ENCODE measurements at places on chromosomes 6 and 20.

DNA sequence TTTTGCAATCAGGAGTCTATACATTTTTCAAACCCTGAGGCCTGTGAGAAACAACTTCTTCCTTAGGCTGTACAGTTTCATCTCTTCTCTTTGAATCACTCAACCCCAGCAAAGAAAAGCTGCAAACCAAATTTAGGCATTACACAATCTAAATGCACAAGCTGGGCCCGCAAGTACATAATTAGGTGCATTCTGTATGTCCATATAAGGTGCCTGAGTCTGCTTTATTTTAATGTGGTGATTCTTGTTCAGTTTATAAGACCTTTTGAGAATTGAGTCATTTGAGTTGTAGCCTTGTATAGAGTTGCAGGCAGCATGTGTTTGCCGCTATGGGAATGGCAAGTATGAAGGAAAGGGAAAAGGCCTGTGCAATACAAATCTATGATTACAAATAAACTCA, 709.6 kb upstream of the MARCKS start:
- no peak for DNase-seq

DNA sequence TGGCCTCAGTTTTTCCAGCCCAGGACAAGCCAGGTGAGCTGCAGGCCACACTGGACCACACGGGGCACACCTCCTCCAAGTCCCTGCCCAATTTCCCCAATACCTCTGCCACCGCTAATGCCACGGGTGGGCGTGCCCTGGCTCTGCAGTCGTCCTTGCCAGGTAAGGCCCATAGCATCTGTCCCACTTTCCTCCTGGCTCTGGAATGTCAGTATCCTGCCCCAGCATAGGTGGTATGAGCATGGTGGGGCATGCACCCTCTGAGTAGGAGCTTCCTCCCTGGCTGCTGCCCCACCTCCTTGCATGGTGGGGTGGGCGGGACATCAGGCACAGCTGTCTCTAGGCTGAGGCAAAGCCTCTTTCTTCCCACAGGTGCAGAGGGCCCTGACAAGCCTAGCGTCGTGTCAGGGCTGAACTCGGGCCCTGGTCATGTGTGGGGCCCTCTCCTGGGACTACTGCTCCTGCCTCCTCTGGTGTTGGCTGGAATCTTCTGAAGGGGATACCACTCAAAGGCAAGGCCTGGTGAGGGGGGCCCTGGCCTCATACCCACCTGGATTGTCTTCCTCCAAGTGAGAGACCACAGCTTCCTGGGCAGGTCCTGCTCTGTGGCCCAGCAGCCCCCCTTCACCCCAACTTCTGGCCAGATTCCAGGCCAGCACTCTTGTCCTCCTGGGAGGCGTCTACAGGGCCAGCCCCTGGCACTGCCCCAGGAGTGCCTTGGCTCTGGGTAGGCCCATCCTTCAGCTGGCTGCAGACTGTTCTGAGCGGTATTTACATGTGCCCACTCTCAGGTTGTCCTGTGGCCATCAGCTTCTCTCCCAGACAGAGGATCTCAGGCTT, 9.1 kb downstream of the PI16 start:
- peak; percentile 42 for DNase-seq

- no peak for DNase-seq
Measured at GRCh38 chr20:56574531-56575142, 41.6 kb downstream of the FAM209B start.

GRCh38 chr6:106250953-106251352, 74.6 kb downstream of the ATG5 start:
- no peak for DNase-seq

- DNase-seq: no peak
Measured at GRCh38 chr20:4234128-4234527, 218.8 kb upstream of the RNF24 start.

GRCh38 chr6:112117554-112117953, 30.2 kb downstream of the FAM229B start:
- DNase-seq: no peak

GRCh38 chr6:111813237-111813636, 60.0 kb downstream of the FYN start:
- no peak for DNase-seq

GRCh38 chr6:166588691-166589336, 2.3 kb upstream of the RAMACL start:
- peak; percentile 39 for DNase-seq

DNA sequence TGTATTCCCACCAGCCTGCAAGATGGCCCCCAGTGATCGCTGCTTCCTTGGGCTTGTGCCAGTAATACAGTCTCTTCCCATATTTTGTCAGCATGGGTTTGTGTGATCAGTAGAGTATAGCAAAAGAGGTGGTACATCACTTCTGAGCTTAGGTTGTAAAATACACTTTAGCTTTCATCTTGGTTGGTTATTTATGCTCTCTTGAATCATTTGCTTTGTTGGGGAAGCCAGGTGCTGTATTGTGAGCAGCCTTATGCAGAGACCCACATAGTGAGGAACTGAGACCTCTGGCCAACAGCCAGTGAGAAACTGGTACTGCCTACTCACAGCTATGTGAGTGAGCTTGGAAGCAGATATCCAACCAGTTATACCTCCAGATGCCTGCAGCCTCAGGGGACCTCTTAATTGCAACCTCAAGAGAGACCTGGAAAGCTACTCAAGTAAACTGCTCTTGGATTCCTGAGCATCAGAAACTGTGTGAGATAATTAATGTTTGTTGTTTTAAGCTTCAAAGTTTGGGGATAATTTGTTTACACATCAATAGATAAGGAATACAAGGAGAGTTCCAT, 229.3 kb downstream of the FARS2 start:
- DNase-seq: no peak

DNA sequence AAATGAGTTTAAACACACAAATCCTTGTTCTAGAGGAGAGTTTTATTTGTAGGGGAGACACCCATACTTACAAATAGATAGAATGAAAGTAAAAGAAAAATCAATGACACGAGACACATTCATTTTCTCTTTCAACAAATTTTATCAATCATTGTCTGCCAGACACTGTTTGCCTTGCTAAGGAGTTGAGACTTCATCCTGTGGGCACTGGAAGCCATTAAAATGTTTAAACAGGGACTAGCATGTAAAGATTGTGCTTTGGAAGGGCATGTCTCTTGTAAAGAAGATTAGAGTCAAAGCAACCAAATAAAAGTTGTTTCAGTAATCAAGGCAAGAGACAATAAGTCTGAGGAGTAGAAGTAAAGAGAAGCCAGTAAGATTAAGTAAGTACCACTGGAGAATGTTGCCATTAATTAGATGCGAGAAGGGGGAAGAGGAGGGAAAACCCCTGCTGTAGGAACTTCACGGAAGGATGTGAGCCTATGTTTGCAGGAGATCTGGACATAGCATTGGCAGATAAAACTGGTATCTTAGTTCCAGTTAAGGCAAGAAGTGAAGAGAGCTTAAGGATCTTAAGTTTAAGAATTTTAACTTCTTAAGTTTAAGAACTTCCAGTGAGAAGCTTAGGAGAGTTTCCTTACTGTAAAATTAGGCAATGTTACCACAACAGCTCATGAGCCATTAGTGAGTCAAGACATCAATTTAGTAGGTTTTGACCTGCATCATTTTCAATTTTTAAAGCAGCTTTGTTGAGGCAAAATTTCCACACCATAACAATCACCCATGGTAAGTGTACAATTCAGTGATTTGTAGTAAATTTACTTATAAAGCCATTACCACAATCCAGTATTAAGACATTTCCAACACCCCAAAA, 117.0 kb upstream of the UST start:
- no peak for DNase-seq

- no peak for DNase-seq
Measured at GRCh38 chr6:88441346-88441745, 275.2 kb upstream of the CNR1 start.

GRCh38 chr6:24935366-24936152, at the start of gene RIPOR2:
TSS of gene RIPOR2 (minus strand) at chr6:24935960. CDS start at chr6:24935898, 62 bp downstream.
- DNase-seq: peak; percentile 88

DNA sequence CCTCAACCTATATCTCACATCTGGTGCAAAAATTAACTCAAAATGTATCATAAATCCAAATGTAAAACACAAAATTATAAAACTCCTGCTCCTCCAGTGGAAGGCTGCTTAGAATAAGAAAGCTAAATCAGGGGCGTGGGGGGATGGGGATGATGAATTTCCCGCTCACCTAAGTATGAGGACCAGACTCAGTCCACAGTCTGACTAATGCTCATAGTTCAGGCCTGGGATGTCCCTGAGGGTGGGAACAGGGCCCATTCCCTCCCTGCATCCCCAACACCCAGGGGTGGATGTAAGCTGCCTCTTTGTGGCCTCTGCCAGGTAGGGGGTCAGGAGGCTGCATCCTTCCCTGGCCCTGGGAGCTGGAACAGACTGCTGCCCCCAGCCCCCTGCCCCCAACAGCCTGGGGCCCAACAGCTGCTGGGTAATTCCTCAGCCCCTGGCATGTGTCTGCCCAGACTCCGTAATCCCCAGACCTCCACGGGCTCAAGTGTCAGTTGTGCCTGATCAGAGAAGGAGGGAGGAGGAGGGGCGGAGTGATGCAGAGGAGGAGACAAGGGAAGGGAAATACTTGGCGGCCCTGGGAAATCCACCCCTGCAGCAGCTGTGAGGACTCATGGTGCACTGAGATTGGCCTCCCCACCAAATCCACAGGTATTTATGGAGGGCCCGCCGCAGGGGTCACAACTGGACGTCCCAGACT, 224.5 kb downstream of the PREX1 start:
- no peak for DNase-seq

DNA sequence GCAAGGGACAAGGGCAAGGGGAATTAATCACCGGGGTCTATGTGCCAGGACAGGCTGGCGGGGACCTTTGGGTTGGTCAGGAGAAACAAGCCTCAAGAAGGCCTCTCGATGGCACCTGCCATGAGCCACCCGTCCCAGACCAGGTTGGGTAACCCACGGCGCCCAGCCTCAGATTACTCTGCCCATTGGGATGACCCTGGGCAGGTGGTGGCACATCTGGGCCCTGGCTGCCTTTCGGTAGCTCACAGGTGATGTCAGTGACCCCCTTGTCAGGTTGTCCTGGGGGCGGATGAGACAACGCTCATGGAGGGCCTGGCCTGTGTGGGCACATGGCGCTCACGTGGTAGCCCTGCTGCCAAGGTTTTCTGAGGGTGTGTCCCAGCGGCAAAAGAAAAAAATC, 152.2 kb downstream of the SYCP2 start:
- DNase-seq: no peak

DNA sequence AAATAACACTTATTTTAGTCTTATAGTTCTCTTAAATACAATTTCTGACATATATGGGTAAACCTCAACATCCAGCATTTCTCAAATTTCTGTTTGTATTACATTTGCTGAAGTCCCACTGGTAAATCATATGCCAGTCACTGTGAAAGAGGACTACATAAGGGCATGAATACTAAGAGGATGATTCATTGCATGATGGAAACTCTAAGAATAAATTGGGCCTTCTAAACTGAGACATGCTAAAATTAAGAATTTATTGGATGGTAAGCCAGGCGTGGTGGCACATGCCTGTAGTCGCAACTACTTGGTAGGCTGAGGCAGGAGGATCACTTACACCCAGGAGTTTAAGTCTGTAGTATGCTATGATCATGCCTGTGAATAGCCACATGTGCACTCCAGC, 12.1 kb downstream of the DEFB123 start:
- no peak for DNase-seq

- DNase-seq: peak; percentile 25
Measured at GRCh38 chr6:26087284-26088115, at the start of gene HFE. TSS of gene HFE (plus strand) at chr6:26087429. CDS start at chr6:26087441, 12 bp downstream.

GRCh38 chr20:17304774-17305173, 77.9 kb downstream of the PCSK2 start:
- DNase-seq: no peak

- no peak for DNase-seq
Measured at GRCh38 chr6:33392595-33392948, 949 bp downstream of the KIFC1 start.

DNA sequence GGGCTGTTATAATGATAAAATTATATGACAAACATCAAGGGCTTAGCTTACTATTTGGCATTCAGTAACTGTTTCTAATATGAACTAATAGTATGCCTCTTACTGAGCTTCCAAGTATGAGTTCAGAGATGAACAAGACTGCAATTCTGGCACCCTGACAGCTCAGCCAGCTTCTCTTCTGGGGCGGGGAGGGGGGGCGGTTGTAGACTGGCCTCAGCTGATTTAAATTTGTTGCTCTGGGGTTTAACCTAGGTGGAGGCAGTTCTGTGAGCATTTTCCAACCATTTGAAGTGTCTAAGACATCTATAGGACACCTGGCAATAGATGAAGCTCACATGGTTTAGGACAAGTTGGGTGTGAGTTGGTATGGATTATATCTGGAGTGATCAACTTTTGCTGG, 401.9 kb downstream of the QKI start:
- DNase-seq: no peak

- DNase-seq: no peak
Measured at GRCh38 chr20:3188823-3189413, 15.6 kb downstream of the DDRGK1 start.

DNA sequence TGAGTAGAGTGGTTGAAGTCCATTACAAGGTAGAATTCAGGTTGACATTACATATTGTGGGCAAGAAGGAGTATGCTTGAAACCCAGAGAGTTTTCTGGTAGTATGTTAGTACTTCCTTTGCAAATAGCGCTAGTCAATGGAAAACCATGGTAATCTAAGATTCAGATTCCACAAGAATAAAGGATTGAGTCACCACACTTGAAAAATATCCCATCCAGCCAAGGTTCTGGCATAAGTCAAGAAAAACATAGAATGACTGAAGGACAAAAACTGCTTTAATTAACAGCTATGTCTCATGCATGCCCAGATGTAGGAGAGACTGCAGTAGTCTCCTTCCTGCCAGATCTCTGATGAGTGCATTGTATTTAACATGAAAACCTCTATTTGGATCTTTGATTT, 469.8 kb downstream of the BMP2 start:
- DNase-seq: no peak

- DNase-seq: no peak
Measured at GRCh38 chr20:1863296-1863695, 31.9 kb upstream of the SIRPA start.

GRCh38 chr6:108739496-108740330, 108.5 kb upstream of the ARMC2 start:
- DNase-seq: no peak

- DNase-seq: peak; percentile 62
Measured at GRCh38 chr20:10611357-10611756, 62.4 kb downstream of the JAG1 start.

DNA sequence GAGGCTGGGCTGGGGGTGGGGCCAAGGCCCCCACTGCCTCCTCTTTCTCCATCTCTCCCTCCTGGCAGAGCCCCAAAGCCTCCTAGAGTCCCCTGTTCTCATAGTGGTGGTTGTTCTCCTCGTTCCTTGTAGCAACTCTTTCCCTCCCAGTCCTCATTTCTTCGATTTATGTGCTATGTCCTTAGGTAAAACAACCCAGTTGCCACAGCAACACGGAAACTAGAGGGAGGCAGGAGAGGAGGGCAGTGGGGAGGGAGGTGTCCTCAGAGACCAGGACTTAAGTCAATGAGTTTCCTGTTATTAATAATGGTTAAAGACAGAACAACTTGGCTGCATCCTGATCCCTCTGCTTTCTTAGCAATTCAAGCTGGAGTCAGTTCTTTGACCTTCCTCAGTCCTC, 161.0 kb downstream of the INSM1 start:
- no peak for DNase-seq

DNA sequence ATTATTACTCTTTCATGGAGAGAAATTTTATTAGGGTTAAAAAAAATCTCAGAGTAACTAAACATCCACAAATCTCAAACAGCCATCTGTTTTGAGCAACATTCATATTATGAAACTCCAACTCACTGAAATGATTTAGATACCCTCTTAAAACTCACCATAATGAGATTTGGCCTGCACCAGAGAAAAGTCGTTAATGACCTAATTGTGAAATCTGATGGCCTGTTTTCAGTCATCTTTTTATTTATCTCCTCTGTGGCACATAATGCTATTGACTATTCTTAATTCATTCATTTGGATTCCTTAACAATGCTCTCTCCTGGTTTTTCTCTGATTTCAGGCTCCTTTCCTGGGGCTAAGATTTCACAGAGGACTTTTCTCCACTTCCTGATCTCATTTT, 192.7 kb downstream of the RNF144B start:
- no peak for DNase-seq
